CD4-positive, alpha-beta T cell treated with Interleukin-1 beta for 1 hour (primary cell): ENCODE measurements at places on chromosomes 7 and 10.

DNA sequence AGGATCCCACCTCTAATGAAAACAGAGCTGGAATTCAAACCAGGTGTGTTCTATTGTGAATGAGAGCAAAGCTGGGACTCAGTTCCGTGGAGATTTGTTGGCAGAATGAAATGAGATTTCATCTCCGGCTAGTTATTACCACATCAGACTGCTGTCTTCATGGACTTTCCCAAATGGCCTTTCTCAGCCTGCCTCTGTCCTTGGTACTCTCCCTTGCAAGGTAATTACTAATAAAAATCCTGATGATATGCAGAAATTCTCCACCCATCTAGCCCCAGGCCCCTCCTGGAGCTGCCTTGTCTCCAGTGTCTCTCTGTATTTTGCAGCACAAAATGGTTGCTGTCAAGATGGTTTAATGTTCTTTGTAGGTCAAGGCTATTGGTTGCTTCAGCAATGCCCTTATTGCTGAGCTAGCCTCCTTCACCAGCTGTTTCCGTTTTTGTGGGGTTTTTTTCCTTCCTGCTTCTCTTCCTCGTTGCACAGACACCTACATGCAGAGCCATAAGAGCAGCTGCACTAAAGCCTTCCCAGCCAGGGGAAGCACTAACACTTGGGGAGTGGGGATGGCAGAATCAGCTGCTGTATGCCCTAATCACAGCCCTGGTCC is 185.0 kb upstream of the GHITM start:
- DNase-seq, result no peak

- peak; percentile 16 for DNase-seq
Measured at GRCh38 chr10:97534746-97535367, 36.1 kb downstream of the UBTD1 start.

- no peak for DNase-seq
Measured at GRCh38 chr10:70863470-70864160, 24.8 kb downstream of the PCBD1 start.

DNA sequence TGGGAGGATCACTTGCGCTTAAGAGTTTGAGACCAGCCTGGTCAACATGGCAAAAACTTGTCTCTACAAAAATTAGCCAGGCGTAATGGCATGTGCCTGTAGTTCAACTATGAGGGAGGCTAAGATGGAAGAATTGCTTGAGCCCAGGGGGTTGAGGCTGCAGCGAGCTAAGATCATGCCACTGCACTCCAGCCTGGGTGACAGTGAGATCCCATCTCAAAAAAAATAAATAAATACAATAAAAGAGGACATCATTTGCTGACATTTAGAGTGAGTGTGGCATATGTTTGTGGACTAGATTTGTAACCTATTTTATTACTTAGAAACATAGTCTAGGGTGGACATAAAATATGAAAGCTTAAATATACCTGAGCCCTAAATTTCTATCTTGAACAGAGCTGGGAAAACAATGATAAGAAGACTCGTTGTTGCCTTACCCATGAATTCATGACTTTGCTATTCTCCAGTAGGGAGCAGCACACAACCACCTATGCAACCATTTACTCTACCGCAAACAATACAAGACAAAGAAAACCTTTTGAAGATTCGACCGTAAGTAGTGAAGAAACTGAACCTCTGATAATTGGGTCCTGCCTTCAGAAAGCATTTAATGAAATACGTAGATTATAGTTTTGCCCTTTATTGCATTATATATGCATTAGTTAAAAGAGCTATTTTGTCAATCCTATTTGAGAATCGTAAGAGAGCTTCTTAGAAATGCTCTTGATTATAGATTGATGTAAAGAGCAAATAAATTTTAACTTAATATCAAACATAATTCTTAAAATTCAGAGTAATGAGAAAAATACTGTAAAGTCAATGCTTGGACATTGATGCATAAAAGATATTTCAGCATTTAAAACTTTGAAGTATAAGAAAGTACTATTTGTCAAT is 83.5 kb downstream of the GNAT3 start:
- DNase-seq, result no peak

DNA sequence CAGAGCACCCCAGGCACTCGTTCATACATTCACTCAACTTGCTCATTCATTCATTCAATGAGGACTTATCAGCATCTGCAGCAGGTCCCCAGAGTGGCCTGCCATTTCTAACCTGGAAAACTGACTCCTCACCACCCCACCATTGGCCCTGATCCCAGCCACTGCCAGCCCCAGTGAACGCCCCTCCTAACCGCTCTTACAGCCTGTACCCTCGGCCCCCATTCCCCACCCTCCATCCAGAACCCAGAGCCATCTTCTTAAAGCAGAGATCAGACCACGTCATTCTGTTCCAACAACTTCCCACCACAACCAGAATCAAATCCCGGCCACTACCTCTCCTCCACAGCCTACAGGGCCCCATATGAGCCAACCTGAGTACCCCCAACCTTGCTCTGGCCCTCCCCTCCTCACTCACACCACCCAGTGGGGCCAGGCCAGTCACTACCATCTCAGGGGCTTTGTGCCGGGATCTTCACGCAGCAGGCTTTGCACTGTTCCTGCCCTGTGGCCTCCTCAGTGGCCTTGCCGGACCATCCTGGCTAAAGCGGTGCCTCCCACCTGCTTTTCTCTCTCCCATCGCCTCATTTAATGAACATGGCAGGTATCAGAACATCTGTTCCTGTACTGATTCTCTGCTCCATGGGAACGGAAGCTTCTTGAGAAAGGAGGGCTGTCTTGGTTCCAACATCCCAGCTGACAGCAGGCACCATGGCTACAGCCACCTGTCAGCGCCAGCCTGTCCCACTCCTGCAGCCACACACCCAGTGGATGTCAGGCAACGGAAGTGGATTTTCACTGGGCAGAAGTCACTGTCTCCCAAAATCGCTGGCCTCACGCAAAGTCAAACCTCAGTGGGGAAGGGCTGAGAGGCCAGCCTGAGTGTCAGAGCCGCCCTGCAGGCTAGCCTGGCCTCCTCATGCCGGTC is 45.4 kb downstream of the FAM53B start:
- no peak for DNase-seq

GRCh38 chr10:108275895-108276685 is 1111.6 kb upstream of the SORCS1 start:
- DNase-seq, result no peak

GRCh38 chr7:42687211-42688055 is 224.4 kb downstream of the C7orf25 start:
- DNase-seq, result no peak

DNA sequence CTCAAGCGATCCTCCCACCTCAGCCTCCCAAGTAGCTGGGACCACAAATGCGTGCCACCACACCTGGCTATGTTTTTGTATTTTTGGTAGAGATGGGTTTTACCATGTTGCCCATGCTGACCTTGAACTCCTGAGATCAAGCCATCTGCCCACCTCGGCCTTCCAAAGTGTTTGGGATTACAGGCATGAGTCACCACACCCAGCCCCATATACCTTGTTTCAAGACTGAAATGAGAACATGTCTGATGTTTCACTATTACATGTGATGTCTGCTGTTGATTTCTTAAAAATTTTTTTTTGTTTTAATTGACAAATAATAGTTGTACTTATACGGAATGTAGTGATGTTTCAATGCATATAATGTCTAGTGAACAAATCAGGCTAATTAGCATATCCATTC is 14.5 kb downstream of the KLHL7 start:
- no peak for DNase-seq

GRCh38 chr7:142916508-142916907 is 17.0 kb downstream of the TRPV5 start:
- DNase-seq, result no peak

GRCh38 chr7:109836016-109836415 is 1254.9 kb upstream of the LRRN3 start:
- DNase-seq, result no peak

GRCh38 chr10:59704630-59705029 is 5.0 kb downstream of the SLC16A9 start:
- no peak for DNase-seq

GRCh38 chr7:108360058-108360800 is 96.0 kb downstream of the NRCAM start:
- no peak for DNase-seq

DNA sequence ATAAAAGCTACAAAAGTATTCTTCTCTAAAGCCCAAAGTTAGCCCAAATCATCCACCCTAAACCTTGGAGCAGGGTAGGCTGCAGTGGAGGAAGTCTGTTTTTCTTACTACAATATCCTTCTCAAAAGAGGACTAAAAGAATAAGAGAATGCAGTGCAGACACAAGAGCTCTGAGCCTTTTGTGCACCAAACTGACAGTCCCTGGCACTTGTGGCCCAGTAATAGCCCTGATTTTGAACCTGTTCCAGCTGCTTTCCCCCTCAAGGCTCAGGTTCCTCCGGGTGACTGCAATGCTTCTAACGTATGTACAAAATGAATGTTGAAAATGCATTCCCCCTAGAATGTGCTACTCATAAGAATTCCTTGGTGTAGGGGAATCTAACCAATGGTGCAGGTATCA is 154.4 kb downstream of the JAZF1 start:
- no peak for DNase-seq

DNA sequence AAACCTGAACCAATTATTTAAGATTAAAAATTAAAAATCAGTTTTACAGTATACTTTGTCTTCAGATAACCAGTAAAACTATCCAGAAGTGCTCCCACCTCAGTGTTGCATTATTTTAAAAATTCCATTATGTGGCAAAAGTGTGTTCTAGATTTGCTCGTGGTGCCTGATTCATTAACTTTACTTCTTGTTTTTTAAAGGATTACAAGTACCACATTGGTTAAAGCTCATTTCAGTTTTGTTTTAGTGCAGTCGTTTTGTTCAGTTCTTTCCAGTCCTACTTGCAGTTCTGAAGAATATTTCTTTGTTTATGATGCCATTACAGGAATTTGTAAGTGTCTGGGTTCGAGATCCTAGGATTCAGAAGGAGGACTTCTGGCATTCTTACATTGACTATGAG is 69.0 kb downstream of the SNX10 start:
- DNase-seq, result no peak

- no peak for DNase-seq
Measured at GRCh38 chr10:59324597-59324996, 37.8 kb downstream of the FAM13C start.

GRCh38 chr10:30464675-30465074 is 30.7 kb downstream of the MAP3K8 start:
- no peak for DNase-seq
